ENCODE measurements at places on chromosomes 4 and X.
A peak's percentile ranks its signal among the peaks of the same experiment; 100 is the strongest.

DNA sequence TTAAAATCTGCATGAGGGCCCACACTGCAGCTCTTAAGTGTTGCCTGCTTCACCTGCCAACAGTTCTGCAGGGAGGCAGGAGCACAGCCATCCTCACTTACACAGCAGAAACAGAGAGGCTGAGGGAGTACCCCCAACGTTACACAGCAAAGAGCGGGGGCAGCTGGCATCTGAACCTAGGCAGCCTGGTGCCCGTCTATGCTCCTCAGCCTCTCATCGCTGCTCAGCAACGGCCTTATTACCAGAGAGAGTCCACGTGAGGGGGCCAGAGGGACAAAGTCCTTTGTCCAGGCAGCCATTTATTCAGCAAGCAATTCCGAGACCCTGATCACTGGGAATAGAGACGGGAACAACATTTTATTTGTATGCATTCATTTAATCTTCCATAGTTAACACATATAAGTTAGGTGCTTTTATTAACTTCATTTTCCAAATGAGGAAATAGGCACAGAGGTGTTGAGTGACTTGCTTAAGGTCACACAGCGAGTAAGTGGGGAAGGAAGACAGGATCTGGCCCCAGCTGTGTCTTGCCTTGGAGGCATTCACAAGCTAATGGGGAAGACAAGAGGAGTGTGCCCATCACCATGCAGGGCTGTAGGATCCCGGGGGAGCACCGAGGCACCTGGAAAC lies 52.2 kb upstream of the SORCS2 start:
- H3K27me3 ChIP-seq, result no peaks in the 10 kb centered on the region
- H3K36me3 ChIP-seq, result no peaks in the 10 kb centered on the region

DNA sequence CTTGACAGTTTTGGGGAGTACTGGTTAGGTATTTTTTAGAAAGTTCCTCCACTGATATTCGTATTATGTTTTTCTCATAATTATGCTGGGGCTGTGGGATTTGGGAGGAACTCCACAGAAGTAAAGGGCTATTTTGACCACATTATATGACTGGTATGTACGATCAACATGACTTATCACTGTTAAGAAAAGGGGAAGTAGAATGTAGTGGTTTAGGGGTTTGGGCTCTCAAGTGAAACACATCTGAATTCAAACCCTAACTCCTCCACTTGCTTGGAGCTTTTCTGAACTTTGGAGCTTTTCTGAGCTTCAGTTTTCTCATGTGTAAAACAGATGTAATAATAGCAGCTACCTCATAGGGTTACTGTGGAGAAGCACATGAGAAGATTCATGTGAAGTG lies 96.4 kb upstream of the C1GALT1C1 start:
- H3K36me3 ChIP-seq, result no peaks in the 10 kb centered on the region
- DNase-seq, result no peak
- no peaks in the 10 kb centered on the region for H3K27me3 ChIP-seq
- H3K27ac ChIP-seq, result no peak overlapping the region

GRCh38 chr4:21709031-21709430 lies 239.5 kb downstream of the KCNIP4 start:
- no peaks in the 10 kb centered on the region for H3K4me1 ChIP-seq
- H3K36me3 ChIP-seq, result no peaks in the 10 kb centered on the region
- H3K4me3 ChIP-seq, result no peak overlapping the region

- no peaks in the 10 kb centered on the region for H3K36me3 ChIP-seq
- H3K4me3 ChIP-seq, result no peak overlapping the region
Observed at GRCh38 chr4:98564852-98565251, 93.6 kb downstream of the TSPAN5 start.

DNA sequence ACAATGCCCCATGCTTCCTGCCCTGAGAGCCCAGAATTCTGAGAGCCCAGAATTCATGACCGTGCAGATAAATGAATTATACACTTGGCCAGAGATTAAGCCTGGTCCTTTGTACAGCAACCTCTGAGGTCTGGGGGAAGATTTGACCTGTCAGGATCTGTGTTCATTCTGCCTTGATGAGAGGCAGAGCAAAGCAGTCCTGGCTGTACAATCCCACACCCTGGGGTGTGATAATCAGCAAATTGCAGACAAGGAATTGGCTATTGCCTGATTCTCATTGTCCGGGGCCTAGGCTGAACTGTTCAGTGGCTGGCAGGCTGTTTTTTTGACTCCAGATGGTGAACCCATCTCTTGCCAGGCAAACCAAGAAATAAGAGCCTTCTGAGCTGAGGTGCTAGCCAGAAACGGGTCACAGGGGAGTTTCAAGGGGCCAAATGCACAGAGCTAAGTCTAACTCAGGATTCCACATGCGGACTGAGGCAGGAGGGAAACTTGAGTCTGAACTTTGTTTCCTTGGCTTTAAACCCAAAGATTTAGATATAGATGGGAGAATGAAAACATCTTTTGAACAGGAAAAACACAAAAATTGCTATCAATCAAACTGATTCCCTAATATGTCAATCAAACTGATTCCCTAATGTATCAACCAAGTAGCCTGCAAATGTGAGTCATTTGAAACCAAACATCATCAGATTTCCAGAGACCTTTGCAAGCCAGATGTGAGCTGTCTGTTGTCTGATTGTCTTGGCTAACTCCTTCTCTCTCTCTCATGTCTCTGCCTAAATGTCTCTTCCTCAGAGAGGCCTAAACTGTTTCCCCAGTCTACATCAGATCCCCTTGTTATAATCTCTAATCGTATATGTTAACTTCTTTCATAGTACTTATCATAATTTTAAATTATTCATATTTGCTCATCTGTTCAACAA lies 159.3 kb downstream of the ATG4A start:
- H3K4me3 ChIP-seq, result no peak overlapping the region
- no peaks in the 10 kb centered on the region for H3K36me3 ChIP-seq
- no peak overlapping the region for H3K27ac ChIP-seq
- no peaks in the 10 kb centered on the region for H3K27me3 ChIP-seq
- H3K4me1 ChIP-seq, result peaks cover 3% of the 10 kb centered on the region

- no peak for DNase-seq
- no peak overlapping the region for H3K4me3 ChIP-seq
- H3K36me3 ChIP-seq, result no peaks in the 10 kb centered on the region
- no peak overlapping the region for H3K27ac ChIP-seq
- H3K27me3 ChIP-seq, result no peaks in the 10 kb centered on the region
Observed at GRCh38 chr4:80500613-80501012, 165.1 kb downstream of the CFAP299 start.

DNA sequence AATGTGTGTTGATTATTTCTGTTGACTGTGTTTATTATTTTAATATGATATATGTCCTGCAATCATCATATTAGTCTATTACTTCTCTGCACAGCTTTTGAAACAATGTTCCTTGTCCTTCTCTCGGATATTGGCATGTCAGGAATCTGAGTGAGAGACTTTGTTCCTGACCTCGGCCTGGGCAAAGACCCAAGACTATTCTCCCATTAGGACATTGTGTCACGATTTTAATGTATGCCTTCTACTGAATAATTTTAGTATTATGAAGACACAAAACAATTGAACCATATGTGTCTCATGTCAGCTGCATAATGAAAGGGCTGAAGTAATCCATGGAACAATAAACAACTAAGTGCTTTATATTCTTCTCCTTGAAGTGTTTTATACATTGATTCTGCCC lies 580.8 kb upstream of the TENM3 start:
- H3K36me3 ChIP-seq, result no peaks in the 10 kb centered on the region
- no peak for DNase-seq
- H3K27me3 ChIP-seq, result no peaks in the 10 kb centered on the region
- no peaks in the 10 kb centered on the region for H3K4me1 ChIP-seq

- no peaks in the 10 kb centered on the region for H3K27me3 ChIP-seq
- H3K27ac ChIP-seq, result no peak overlapping the region
- H3K4me1 ChIP-seq, result peaks cover 3% of the 10 kb centered on the region
- DNase-seq, result no peak
- H3K36me3 ChIP-seq, result no peaks in the 10 kb centered on the region
- no peak overlapping the region for H3K4me3 ChIP-seq
Observed at GRCh38 chr4:114043116-114043515, 63.7 kb upstream of the ARSJ start.

DNA sequence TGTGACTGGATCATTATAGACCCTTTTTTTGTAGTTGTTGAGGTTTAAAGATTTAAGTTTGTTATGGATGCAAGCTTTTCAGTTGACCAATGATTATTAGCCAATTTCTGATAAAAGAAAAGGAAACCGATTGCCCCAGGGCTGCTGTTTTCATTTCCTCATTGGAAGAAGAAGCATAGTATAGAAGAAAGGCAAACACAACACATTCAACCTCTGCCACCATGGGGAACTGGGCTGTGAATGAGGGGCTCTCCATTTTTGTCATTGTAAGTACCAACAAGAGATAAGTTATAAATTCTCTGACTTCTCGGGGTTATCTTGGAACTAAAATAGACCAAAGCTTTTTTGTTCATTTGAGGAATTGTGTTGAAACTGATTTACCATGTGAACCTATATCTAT lies at the start of gene CYBB:
CYBB (plus strand) TSS at position 203 of the 400 bp plus-strand sequence; CDS start at position 222, 19 bp downstream.
- no peaks in the 10 kb centered on the region for H3K36me3 ChIP-seq
- H3K27me3 ChIP-seq, result no peaks in the 10 kb centered on the region
- no peak for DNase-seq
- no peaks in the 10 kb centered on the region for H3K4me1 ChIP-seq
- no peak within 1 kb of the TSS for H3K4me3 ChIP-seq

- no peak overlapping the region for H3K27ac ChIP-seq
- no peaks in the 10 kb centered on the region for H3K36me3 ChIP-seq
- no peaks in the 10 kb centered on the region for H3K27me3 ChIP-seq
- no peak overlapping the region for H3K4me3 ChIP-seq
Observed at GRCh38 chr4:165359506-165359905, 19.3 kb upstream of the CPE start.

GRCh38 chr4:59904331-59904730 lies 1295.8 kb upstream of the ADGRL3 start:
- no peaks in the 10 kb centered on the region for H3K27me3 ChIP-seq
- peak overlapping the region; percentile 33 for H3K27ac ChIP-seq
- H3K4me3 ChIP-seq, result no peak overlapping the region
- H3K4me1 ChIP-seq, result no peaks in the 10 kb centered on the region
- DNase-seq, result peak; percentile 39
- H3K36me3 ChIP-seq, result no peaks in the 10 kb centered on the region
